ENCODE measurements at places on chromosomes 7 and 10. TPM values are rescaled to one million over a fixed set of nuclear protein-coding genes. Genes with fewer than 3 reads are reported as not detected.

DNA sequence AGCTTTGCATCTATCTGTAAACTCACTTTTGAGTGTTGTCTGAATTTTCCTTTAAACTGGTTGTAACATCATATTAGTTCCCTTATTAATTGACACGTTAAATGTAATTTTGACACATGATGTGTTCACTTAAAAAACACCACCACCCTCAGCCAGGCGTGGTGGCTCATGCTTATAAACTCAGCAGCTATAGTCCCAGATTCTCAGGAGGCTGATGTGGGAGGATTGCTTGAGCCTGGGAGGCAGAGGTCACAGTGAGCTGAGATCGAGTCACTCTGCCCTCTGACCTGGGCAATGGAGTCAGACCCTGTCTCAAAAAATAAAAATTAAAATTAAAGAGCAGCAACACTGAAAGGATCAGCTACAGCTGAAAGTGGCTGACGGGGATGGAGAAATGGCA lies 60.0 kb upstream of the CYTH3 start:
- no peak for DNase-seq

GRCh38 chr10:121188005-121188404 lies 336.8 kb downstream of the WDR11 start:
- DNase-seq = no peak

GRCh38 chr10:71212318-71213126 lies at the start of gene UNC5B:
Gene UNC5B (plus strand): TSS chr10:71212570. CDS start chr10:71212986, 416 bp downstream.
- peak; percentile 82 for DNase-seq

INHBA gene
- total RNA-seq = 20.0 TPM

DNA sequence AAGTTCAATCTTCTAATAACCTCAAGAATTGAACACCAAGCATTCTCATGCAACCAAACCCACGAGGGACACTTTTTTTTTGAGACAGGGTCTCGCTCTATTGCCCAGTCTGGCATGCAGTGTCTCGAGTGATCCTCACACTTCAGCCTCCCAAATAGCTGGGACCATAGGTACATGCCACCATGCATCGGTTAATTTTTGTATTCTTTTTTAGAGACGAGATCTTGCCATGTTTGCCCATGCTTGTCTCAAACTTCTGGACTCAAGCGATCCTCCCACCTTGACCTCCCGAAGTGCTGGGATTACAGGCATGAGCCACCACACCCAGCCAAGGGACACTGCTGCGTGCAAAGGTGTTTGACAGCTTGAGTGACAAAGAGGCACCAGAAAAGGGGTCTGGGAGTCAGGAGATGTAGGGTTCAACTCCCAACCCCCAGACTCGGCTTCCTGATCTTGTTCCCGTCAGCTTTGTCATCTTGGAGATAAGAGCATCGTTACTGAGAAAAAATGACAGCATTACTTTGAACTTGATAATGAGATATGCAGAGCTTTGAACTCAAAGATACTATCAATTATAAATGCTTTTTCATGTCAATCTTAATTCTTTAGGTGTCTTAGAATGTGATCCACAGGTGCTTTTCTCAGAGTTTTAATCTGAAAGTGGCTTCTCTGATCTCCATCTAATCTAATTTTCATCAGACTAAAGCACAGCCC lies 1.6 kb upstream of the CYTH3 start:
- no peak for DNase-seq

PRKCQ gene
- total RNA-seq = 0.08 TPM

- peak; percentile 79 for DNase-seq
Measured at GRCh38 chr10:114548662-114549061, 109.4 kb downstream of the ABLIM1 start.

GRCh38 chr7:142384493-142384922 lies 126.7 kb upstream of the PRSS58 start:
- no peak for DNase-seq

FAM221A gene
- 1.4 TPM for total RNA-seq

GRCh38 chr7:20232848-20233247 lies 15.7 kb upstream of the MACC1 start:
- no peak for DNase-seq

MINDY4 gene
- 13.2 TPM for total RNA-seq

DNA sequence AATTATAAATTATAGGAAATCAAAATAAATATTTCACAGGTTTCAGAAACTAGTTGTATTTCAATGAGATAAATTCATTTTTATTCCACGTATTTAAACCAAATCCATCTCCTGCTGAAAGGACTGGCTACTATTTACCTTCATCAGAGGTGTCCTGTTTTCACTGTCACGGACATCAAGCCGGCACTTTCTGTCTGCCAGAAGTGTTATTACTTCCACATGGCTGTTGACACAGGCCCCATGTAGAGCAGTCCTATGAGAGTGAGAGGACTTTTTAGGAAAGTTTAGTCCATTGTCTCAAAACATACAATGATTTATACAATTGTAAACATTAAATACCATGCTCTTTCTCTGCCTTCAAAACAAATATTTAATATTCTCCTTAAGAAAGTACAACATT lies 100.4 kb upstream of the ACBD5 start:
- DNase-seq = no peak

IGFBP1 gene
- not detected for total RNA-seq

DNA sequence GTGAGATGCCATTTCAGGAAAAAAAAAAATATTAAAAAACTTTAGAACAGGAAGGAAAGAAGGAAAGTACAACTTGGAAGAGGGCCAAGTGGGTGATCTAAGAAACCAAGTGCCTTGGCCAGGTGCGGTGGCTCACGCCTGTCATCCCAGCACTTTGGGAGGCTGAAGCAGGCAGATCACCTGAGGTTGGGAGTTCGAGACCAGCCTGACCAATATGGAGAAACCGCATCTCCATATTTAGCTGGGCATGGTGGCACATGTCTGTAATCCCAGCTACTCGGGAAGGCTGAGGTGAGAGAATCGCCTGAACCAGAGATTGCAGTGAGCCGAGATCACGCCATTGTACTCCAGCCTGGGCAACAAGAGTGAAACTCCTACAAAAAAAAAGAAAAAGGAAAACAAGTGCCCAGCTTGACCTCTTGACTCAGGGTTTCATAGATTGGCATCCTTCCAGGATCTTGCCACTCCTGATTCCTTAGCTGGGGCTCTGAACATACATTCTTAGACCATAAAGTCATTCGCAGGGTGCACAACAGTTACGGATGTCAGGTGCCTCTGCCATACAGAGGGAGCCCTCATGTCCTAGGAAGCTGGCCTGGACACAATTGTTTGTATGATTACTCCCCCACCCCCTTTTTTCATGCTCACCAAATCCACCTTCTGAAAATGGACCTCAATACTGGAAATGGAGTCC lies 2.1 kb upstream of the GUSB start:
- DNase-seq = no peak

ADCYAP1R1 gene
- total RNA-seq = not detected

SAP25 gene
- not detected for total RNA-seq

DNA sequence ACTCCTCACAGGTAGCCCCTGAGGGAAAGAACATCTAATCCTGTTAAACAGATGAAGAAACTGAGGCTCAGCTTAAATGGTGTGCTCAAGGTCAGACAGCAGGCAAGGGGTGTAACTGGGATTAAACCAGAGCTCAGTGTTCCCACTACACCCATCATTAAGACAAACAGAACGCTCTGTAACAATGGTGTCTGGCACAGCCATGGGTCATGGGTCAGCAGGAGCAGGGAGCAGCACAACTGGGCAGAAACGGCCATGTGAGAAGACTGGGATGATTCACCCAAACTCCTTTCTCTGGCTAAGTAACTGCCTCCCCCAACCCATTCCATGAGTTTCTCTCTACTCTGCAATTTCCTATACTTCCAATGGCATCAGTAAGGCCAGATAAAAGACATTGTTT lies 85.5 kb upstream of the PDE1C start:
- peak; percentile 16 for DNase-seq

DDC gene
- total RNA-seq = not detected

- DNase-seq = no peak
Measured at GRCh38 chr7:7417851-7418250, 117.8 kb downstream of the COL28A1 start.

GRCh38 chr10:79181698-79182521 lies 113.1 kb downstream of the ZMIZ1 start:
- no peak for DNase-seq

DNA sequence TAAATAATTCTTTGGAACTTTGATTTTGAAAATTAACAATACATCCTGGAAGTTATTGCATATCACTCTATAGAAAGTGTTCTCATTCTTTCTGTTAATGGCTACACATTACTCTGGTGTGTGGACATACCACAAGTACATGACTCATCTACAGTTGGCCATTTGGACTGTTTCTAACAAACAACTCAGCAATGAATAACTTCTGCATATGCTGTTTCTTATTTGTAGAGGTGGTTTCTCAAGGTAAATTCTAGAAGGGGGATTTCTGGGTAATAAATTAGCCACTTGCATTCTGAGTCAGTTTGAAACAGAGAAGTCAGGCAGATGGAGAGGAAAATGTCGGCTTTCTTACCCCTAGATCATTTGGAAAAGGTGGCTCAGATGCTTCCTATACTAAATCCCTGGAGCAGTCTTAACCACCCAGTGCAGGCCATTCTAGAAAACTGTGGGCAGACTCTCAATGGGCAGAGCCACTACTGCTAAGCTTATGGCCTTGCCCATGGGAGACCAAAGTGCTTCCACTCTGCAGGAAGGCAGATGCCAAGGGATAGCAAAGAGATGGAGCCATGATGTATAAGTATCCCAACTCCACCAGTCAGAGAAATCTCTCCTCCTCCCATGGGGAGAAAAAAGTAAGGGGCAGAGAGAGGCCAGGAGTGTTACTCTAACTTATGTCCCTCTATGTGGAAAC lies 194.0 kb upstream of the PLPP4 start:
- no peak for DNase-seq

- DNase-seq = no peak
Measured at GRCh38 chr10:6269953-6270867, 67.5 kb downstream of the PFKFB3 start.

SVOPL gene
- total RNA-seq = not detected

DNA sequence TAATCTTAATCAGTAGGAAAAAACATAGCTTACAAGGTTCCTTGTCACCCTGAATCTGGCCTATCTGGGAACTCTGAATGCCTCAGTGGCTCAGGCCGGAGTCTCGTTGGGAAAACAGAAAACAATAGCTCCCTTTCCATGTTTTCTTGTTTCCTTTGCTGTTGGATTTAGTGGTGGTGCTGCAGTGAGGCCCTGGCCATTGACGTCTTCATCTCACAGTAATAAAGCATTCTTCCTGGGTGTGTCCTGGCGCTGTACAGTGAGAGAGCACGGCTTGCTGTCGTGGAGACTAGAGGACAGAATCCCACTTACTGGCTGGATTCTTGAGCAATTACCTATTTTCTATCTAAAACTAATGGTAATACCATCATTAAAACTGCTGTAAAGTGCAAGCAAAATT lies 1.3 kb upstream of the SPOCK2 start:
- no peak for DNase-seq

DNA sequence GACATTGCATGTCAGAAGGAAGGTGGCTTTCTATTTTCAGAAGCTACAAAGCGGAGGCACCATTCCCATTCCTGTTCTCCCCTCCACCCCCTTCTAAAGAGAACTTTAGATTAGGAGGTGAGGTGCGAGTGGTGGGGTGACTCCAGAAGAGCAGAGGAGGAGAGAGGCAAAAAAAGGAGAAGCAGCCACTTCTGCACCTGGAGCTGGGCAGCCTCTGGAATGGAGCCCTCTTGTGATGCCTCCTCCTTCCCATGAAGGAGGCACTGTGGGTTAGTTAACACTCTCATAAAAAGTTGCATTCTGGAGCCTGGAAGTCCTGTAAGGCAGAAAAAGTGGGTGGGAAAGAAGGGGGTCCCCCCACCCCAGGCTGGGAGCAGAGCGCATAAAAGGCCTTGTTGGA lies 4.8 kb downstream of the PTF1A start:
- no peak for DNase-seq

SUN3 gene
- total RNA-seq = not detected

GRCh38 chr7:21942955-21943354 lies 2.7 kb downstream of the CDCA7L start:
- DNase-seq = no peak

DNA sequence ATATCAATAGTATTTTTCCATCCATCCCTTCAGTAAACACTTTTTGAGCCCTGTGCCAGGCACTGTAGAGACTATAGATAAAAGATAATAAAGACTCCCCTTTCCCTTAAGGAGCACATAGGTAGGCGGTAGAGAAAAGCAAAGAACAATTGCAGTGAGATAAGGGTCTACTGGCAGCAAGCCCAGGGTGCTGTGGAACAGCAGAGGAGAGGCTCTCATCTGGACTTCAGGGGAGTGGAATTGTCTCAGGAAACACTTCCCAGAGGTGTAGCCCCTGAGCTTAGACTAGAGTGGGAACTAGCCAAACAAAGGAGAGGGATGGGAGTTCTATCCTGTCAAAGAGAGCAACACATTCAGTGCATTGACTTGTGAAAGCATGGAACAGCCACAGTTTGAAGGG lies 102.0 kb downstream of the NRF1 start:
- DNase-seq = peak; percentile 22

DNA sequence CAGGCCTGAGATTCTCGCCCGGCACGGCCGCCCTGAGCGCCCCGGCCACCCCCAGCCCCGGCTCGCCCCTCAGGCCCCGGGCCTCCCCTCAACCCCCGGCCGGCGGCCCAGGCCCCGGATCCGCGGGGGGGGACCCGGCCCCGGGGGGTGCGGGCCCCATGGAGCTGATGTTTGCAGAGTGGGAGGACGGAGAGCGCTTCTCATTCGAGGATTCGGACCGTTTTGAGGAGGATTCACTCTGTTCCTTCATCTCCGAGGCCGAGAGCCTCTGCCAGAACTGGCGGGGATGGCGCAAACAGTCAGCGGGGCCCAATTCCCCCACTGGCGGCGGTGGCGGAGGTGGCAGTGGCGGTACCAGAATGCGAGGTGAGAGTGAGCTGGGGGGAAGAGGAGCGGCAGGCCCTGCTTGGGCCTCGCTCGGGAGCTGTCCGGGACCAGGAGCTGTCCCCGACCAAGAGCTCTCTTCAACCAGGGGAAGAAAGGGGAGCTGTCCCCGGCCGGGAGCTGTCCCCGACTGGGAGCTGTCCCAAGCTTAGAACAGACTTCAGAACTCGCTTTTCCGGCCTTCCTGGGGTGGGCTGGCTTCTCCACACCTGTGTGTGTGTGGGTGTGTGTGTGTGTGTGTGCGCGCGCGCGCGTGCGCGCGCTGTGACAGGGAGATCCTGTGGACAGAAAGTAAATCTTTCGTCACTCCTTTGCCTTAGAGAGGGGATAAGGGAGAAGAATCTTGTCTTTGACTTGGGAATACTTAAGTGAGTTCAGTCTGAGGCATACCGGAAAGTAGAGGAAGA lies 510 bp downstream of the ZSWIM8 start:
- peak; percentile 39 for DNase-seq

DOCK4 gene
- total RNA-seq = 7.6 TPM

CPA4 gene
- total RNA-seq = 29.6 TPM

- no peak for DNase-seq
Measured at GRCh38 chr10:43912469-43912868, 263.8 kb upstream of the ZNF32 start.

DNA sequence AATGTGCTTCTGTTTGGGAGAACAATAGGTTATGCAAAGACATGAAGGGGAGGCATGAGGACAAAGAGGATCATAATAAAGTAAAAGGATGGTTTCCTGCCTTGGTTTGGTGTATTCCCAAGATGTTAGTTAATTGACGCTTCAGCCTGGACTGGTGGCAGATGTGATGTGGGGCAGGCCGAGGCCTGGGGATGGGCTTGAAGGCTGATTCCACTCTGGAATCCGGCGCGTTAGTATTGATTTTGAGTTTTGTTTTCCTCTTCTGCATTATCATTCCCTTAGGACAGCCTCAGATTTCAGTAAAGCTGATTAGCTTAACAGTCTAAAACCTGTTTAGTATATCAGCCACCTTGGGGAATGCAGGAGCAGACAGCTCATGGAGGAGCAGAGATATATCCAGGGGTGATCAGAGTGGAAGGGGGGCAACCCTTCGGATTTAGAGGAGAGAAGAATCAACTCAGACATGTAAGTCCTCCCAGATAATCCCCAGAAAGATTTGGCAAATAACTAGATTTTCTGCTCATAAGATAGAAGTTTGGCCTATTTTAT lies 159.8 kb upstream of the MTPN start:
- no peak for DNase-seq

Data from fibroblast of the aortic adventitia (primary cell).